A549 treated with DMSO at 1 μM for 4 hours (cell line): ENCODE measurements at places on chromosomes 12 and 14. TPM values are rescaled to one million over a fixed set of nuclear protein-coding genes. Genes with fewer than 3 reads are reported as not detected.

DNAH10 gene
- total RNA-seq, result 0.11 to 0.42 TPM (median 0.29 TPM) in 5 replicates

ERP27 gene
- not detected in 5 replicates for total RNA-seq

LTB4R2 gene
- 2.4 to 5.7 TPM (median 4.7 TPM) in 5 replicates for total RNA-seq

G2E3 gene
- total RNA-seq, result 14.4 to 22.9 TPM (median 17.9 TPM) in 5 replicates

IAPP gene
- not detected in 5 replicates for total RNA-seq

CMA1 gene
- not detected in 5 replicates for total RNA-seq

LHX5 gene
- total RNA-seq, result 0.02 TPM in 1 of 5 replicates, not detected in the others

MYH6 gene
- not detected in 5 replicates for total RNA-seq

NELL2 gene
- total RNA-seq, result 0.07 to 0.13 TPM (median 0.09 TPM) in 3 of 5 replicates, not detected in the others
